Omental fat pad (tissue), 4 donors: ENCODE measurements at places on chromosomes 11 and 22.
A peak's percentile ranks its signal among the peaks of the same experiment; 100 is the strongest.

DNA sequence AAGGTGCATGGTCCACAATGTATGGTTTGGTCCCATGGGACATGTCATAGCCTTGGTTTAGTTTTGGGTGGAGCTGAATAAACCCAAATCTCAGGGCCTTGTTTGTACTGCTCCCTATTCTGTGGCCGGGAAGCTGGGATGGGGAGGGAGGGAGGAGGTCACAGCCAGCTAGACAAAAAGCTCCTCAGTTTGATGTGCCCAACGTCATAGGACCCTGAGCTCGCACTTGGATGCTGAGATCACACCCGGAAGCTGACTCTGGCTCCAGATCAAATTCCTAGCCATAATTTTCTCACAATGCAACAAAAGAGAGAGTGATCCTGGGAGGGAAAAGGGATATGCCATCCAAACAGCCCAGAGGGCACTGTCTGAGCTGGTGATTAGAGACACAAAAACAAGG is 1.5 kb downstream of the HSPB2 start:
- no peak for DNase-seq

- no peak for DNase-seq
Observed at GRCh38 chr11:112761911-112762706, 199.1 kb upstream of the NCAM1 start.

- no peak for DNase-seq
Observed at GRCh38 chr11:122393209-122393860, 262.2 kb upstream of the UBASH3B start.

DNA sequence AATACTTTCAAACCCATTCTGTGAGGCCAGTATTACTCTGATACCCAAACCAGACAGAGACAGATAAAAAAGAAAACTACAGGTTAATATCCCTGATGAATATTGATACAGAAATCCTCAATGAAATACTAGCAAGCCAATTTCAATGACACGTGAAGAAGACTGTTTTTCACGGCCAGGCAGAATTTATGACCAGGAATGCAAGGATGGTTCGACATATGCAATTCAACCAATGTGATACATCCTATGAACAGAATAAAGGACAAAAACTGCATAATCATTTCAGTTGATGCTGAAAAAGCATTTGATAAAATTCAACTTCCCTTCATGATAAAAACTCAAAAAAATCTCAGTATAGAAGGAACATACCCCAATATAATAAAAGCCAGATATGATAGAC is 44.5 kb downstream of the SLC22A24 start:
- no peak for DNase-seq

- DNase-seq: no peak
Observed at GRCh38 chr22:42156121-42156520, 25.5 kb upstream of the CYP2D6 start.

GRCh38 chr22:22744412-22745224 is 100.2 kb downstream of the GGTLC2 start:
- no peak for DNase-seq

- no peak for DNase-seq
Observed at GRCh38 chr11:73145986-73146575, 4.0 kb upstream of the FCHSD2 start.

GRCh38 chr11:33266393-33267215 is 9.4 kb downstream of the HIPK3 start:
- DNase-seq: peak; percentile 59

GRCh38 chr11:116602637-116602942 is 170.2 kb downstream of the BUD13 start:
- DNase-seq: no peak

DNA sequence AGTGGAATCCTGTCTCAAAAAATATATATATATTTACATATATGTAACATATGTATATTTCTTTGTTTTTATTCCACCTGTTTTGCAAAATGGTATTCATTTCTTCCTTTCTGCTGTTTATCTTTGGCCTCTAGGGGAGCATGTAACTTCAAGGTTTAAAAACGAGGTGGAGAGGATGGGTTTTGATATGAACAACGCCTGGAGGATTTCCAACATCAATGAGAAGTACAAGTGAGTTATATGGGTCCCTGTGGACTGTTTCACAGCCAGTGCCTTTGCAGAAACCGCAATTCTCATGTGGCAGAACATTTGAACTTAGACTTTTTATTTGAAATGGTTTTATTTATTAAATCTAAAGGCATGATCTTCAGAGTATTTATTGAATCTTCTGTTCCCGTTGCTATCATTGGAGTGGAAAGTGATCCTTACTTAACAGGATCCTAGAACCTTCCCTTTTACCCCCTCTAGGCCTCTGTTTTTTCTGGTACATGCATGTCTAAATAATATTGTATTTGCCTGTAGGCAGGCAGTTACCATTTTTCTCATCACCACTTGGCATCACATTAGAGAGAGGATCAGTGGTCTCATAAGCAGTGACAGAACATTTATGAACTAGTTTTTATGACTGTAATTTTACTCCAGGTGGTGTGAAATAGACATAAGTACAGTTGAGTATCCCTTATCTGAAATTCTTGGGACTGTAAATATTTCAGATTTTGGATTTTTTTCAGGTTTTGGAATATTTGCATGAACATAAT is 81.5 kb upstream of the HORMAD2 start:
- no peak for DNase-seq

DNA sequence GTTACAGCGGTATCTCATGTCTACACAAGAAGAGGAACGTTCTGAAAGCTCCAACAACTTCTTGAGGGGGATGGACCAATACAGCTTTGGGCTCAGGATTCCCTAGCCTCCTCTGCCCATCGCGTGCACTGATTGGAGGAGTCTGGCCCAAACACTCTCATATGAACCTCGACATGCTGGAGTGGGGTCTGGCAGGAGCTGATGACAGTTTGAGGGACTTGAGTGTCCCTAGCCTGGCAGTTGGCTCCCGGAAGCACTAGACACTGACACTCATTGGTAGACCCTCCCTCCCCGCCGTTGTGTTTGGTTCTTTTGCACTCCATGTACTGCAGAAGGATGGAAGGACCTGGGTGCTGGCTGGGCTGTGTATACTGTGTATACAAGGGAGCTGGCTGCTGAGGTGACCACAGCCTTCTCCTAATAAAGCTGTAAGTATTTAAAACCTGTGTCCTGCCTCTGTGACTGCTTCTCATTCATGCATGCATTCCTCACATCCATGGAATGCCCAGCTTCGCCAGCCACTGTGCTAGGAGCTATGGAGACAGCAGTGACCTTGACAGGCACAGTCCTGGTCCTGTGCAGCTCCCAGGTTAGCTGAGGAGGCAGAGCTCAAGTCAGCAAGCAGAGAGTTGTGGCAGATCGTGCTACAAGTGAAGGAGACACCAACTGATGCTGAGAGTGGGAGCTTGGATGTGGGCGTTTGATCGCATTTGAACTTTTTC is 27.9 kb downstream of the ADAMTS15 start:
- no peak for DNase-seq

DNA sequence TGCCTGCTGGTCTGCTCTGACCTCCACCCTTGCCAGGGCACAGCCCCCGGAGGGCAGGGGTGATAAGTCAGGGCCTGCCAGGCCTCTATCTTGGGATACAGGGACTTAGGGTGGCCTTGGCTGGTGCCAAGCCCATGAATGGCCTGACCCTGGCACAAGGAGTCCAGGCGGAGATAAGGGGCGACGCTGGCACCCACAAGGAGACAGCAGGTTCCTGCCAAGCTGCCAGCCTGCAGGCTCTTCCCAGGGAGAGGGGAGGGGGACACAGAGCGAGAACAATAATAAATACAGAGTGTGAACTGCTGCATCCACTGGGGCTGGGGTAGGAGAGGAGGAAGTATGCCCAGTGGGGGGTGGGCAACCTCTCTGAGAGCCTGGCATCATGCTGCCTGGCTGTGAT is 978 bp downstream of the CSDC2 start:
- DNase-seq: no peak

DNA sequence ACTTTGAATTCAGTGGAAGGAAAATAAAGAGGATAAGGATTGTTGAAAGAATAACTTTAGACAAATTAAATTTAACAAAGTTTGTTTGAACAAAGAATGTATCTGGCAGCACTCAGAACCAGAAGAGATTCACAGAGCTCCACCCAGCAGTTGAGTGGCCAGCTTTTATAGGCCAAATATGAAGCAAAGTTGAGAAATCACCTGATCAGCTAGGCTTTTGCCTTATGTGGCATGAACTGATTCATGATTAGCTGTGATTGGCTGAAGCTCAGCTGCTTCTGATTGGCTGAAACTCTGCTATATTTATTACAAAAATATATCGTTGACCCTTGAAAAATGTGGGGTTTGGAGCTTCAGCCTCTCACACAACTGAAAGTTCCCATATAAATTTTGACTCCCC is 62.6 kb downstream of the PIWIL4 start:
- no peak for DNase-seq

GRCh38 chr11:47415949-47416472 is 7.6 kb downstream of the SLC39A13 start:
- no peak for DNase-seq

- DNase-seq: peak; percentile 57
Observed at GRCh38 chr11:2419638-2420501, 19.3 kb downstream of the TSSC4 start.

DNA sequence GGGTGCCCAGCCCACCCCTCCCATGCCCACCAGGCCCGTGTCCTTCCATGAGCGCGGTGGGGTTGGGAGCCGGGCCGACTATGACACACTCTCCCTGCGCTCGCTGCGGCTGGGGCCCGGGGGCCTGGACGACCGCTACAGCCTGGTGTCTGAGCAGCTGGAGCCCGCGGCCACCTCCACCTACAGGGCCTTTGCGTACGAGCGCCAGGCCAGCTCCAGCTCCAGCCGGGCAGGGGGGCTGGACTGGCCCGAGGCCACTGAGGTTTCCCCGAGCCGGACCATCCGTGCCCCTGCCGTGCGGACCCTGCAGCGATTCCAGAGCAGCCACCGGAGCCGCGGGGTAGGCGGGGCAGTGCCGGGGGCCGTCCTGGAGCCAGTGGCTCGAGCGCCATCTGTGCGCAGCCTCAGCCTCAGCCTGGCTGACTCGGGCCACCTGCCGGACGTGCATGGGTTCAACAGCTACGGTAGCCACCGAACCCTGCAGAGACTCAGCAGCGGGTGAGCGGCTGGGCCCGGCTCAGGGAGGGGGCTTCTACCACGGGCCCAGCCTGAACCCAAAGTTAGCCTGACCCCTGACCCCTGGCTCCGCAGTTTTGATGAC is 3.0 kb downstream of the PKP3 start:
- no peak for DNase-seq

GRCh38 chr22:48738204-48738980 is 1089.3 kb downstream of the BRD1 start:
- DNase-seq: no peak

DNA sequence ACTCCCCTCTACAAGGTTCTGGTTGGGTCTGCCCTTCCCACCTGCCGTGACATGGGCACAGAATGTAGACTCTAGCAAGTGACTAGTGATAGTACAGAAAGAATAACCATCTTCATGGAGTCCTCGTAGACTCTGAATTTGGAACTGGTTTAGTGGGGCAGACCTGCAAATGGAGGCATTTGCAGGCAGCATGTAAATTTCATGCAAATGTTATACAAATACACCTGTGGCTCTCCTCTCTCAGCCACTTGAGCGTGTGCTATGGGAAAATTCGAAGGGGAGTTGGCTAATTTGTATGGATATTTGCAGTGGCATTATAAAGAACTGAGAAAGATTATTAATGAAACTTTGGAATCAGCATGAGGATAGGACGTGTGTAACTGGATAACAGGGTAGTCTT is 85.0 kb downstream of the SCN3B start:
- no peak for DNase-seq

GRCh38 chr11:1938343-1939005 is 8.7 kb upstream of the MRPL23 start:
- DNase-seq: no peak

GRCh38 chr22:29633514-29634312 is 30.3 kb downstream of the NF2 start:
- no peak for DNase-seq

DNA sequence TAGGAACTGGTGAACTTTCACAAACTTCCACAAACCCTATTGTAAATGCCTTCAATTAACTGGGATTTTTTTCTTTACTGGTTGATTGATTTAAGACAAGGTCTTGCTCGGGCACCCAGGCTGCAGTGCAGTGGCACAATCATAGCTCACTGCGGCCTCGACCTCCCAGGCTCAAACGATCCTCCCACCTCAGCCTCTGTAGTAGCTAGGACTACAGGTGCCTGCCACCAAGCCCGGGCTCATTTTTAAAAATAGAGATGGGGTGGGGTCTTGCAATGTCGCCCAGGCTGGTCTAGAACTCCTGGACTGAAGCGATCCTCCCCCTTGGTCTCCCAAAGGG is 35.7 kb upstream of the POLA2 start:
- DNase-seq: no peak

DNA sequence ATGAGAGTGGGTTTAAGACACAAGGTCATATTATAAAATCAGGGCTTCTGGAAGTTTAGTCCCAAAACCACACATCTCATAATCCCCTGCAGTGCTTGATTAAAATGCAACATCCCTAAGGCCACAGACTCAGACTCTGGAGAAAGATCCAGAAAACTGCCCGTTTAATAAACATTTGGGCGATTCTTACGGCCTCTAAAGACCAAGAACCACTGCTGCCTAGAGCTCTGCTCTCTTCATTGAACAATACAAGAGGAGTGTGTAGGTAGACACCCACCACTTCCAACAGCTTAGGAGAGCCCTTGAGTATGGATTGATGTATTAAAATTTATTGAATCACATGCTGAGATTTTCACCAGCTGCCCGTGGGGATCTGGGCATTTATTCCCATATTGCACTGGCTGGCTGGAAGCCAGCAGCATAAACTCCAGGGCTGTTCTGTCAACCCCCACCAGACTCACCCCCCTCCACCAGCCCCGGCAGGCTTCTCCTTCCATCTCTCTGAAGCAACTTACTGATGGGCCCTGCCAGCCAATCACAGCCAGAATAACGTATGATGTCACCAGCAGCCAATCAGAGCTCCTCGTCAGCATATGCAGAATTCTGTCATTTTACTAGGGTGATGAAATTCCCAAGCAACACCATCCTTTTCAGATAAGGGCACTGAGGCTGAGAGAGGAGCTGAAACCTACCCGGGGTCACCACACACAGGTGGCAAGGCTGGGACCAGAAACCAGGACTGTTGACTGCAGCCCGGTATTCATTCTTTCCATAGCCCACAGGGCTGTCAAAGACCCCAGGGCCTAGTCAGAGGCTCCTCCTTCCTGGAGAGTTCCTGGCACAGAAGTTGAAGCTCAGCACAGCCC is 749 bp upstream of the BEST1 start:
- no peak for DNase-seq

- DNase-seq: no peak
Observed at GRCh38 chr11:41866525-41866924, 407.1 kb upstream of the LRRC4C start.

GRCh38 chr11:8987446-8987845 is 16.4 kb downstream of the NRIP3 start:
- DNase-seq: no peak

DNA sequence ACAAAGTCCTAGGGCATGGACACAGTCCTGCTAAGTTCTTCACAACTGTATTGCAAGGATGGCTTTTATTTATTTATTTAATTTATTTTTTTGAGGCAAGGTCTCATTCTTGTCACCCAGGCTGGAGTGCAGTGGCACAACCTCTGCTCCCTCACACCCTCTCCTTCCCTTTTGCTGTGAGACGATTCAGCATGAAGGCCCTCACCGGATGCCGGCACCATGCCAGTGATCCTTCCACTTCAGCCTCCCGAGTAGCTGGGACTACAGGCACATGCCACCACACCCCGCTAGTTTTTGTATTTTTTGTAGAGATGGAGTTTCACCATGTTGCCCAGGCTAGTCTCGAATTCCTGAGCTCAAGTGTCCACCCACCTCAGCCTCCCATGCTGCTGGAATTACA is 17.8 kb downstream of the EED start:
- DNase-seq: no peak
